ENCODE measurements at places on chromosomes 5 and 9. TPM values are rescaled to one million over a fixed set of nuclear protein-coding genes. Genes with fewer than 3 reads are reported as not detected.

The ENDOG gene
- total RNA-seq: 59.4 TPM

The EPB41L4B gene
- total RNA-seq: not detected

The KCNV2 gene
- total RNA-seq: not detected

The IFNK gene
- total RNA-seq: not detected

Measured in ascending aorta (tissue), 2 donors.